ENCODE measurements at places on chromosomes 7 and 10. TPM values are rescaled to one million over a fixed set of nuclear protein-coding genes. Genes with fewer than 3 reads are reported as not detected.

GRCh38 chr7:135448753-135449152, 61.1 kb downstream of the CNOT4 start:
- no peak for DNase-seq

DNA sequence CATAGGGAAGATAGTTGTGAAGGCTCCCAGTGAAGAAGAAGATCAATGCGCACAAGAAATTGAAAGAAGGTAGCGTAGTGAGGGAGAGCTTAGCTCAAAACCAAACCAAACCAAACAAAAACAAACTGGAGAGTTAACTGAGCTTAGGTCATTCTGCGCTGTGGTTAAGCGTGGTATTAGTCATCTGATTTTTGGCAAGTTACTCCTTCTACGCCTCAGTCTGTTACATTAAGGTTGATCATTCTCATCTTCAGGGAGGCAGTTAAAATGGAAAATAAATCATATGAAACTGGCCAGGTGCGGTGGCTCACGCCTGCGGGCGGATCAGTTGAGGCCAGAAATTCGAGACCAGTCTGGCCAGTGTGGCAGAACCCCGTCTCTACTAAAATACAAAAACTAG, 259.7 kb downstream of the EXOC4 start:
- no peak for DNase-seq

GRCh38 chr10:95663496-95663895, 7.0 kb upstream of the ALDH18A1 start:
- DNase-seq, result no peak

GRCh38 chr7:45176886-45177731, 19.5 kb downstream of the RAMP3 start:
- peak; percentile 61 for DNase-seq

DNA sequence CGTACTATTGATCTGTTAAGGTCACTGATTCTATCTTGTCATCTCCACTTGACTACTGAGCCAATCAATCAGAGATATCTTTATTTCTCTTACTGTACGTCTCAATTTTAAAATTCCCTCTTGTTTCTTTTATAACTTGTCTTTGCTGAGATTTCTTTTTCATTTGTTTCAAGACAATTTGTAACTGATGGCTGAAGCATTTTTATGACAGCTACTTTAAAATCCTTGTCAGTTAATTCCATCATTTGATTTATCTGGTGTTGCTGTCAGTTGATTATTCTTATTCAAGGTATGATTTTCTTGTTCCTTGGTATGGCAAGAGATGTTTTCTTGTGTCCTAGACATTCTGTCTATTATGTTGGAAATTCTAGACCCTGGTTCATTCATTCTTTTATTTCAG, 76.6 kb downstream of the TYW1B start:
- DNase-seq, result no peak

GRCh38 chr7:132263151-132263550, 313.1 kb downstream of the PLXNA4 start:
- no peak for DNase-seq

GRCh38 chr7:70210936-70211310, 612.6 kb downstream of the AUTS2 start:
- no peak for DNase-seq

DNA sequence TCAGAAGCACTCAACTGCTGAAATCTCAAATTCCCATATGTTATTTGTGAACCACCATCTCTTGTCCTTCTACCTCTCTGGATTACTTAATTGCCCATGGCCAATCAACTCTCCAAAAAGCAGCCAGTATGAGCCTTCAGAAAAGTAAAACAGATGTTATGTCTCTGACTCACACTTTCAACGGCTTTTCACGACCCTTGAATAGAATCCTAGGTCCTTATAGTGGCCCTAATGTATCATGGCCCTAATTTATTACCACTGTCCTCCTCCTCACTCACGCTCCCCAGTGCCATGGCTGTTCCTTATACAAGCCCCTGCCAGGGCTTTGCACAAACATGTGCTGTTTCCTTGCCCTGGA, 20.0 kb downstream of the ZNF438 start:
- DNase-seq, result no peak

DNA sequence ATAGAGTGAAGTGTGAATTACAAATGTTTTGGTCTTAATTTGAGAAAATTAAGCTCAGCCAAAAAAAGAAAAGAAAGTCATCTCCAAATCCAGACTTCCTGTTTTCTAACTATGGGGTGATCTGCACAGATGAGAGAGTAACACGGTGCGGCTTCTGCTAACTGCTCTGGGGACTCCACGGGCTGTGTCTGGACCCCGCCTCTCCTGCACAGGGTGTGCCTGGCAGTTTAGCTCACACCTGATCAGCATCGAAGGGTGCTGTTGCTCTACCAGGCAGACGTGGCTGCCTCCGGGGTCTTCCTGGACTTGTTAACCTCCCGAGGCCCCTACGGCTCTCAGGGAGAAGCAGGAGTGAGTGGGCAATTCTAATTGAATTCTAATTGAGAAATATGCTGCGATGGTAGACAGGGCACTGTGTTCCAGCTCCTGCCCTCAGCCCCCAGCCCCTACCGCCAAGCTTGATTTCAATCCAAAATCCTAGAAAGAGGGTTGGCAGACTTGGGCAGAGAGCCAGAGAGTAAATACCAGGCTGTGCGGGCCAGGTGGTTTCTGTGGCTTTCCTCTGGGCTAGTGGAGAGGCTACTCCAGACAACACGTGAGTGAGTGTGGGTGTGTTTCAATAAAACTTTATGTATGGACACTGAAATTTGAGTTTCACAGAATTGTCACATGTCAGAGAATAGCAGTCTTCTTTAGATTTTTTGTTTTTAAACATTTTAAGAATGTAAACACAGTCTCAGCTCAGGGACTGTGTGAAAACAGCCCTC, 13.4 kb downstream of the SHH start:
- DNase-seq, result no peak

DNA sequence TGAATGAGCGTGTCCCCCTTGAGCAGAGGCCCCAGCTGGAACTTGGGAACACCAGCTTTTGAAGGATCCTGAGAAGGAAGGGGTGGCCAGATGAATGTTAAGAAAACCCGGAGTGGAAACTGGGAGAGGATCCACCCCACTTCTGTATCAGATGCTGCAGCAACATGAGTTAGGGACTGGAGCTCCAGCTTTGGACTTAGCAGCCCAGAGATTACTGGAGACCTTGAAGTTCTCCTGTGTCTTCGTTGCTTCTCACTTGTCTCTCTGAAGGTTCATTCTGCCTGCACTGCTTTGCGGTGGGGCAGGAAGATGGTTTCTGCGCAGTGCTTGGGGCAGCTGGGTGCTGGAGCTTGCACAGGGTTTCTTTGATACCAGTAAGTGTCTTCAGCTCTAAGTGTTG, 9.3 kb downstream of the TMEM248 start:
- DNase-seq, result no peak

- no peak for DNase-seq
Measured at GRCh38 chr7:31106303-31107105, 54.4 kb downstream of the ADCYAP1R1 start.

DNA sequence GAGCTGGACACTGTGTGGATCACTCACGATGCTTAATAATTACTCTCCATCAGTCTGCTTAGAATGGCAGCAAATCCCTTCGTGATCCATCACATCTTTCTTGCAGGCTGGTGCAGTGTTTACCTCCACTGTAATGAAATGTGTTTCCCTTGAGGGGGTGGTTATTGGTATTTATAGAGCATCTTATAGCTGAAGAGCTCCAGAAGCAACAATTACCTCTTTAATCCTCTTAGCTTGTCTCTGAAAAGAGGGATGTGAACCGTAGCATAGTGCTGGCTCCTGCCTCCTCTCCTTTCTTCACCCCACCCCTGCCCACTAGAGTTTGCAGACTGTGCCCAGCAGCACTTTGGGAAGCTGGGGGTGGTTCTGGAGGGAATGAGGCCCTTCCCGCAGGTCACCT, 132.6 kb downstream of the CAMK1D start:
- no peak for DNase-seq

Gene CCDC172
- total RNA-seq, result not detected

Gene PIP
- 126 TPM for total RNA-seq

Gene FOXP2
- 16.2 TPM for total RNA-seq

Gene TRIM50
- 0.30 TPM for total RNA-seq

Gene CYP2C19
- total RNA-seq, result 1.9 TPM

Gene C10orf67
- 1.4 TPM for total RNA-seq

Gene CACNB2
- total RNA-seq, result 11.9 TPM

Gene EPHB6
- total RNA-seq, result 299 TPM

Gene ASZ1
- total RNA-seq, result not detected
